Activated CD8-positive, alpha-beta memory T cell treated with anti-CD3 and anti-CD28 coated beads for 1 hour (primary cell): ENCODE measurements at places on chromosomes 5 and 9.

- DNase-seq = no peak
These were observed 166.2 kb upstream of the ACO1 start for GRCh38 chr9:32218100-32218767.

DNA sequence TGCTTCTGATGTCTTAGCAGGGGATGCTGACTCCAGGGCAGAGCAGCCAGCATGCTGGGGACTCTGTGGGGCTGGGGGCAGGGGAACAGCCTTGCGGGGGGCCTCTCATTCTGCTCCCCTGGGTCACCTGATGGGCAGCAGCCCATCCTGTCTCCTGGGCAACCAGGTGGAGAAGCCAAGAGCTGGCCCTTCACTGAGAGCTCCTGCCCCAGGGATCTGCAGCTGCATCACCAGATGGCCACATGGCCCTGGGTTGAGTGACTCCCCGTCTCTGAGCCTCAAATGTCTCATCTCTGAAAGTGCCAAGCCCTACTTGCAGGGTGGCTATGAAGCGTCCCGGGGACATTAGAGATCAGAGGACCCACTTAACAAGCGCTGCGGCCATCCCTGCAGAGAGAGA, 49.1 kb downstream of the LRSAM1 start:
- no peak for DNase-seq

- no peak for DNase-seq
These were observed 118.8 kb upstream of the VLDLR start for GRCh38 chr9:2502760-2503159.

DNA sequence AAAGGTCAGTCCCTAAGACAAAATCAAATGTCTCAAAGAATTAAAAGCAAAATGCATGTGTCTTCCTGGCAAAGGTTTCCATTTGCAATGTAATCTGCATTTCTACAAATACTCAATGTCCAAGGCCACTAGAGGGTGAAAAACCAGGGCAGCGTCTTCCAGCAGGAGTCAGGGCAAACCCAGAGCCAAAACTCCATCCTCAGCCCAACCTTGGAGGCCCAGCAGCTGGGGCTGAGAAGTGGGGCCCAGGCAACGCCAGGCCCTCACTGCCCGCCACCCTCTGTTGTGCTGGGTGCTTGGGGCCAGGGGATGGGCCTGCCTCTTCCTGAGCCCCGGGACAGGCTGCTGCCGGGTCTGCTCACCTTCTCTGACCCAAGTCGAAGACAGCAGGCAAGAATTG, 200.1 kb downstream of the PAX5 start:
- no peak for DNase-seq

DNA sequence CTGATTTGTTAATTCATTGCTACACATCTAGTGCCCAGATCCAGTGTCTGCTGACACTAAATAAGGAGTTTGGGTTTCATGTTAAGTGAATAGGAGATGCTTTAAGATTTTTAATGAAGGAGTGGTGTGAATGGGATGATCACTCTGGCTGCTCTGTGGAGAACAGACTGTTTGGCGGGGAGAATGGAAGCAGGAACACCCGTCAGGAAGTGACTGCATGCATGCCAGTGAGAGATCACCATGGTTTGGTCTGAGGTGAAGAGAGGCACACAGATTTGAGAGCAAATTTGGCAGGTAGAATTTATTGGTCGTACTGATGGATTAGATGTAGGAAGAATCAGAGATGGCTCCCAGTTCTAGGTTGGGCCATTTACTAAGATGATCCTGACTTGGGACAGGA, 19.8 kb downstream of the ATP6V0E1 start:
- DNase-seq = no peak

DNA sequence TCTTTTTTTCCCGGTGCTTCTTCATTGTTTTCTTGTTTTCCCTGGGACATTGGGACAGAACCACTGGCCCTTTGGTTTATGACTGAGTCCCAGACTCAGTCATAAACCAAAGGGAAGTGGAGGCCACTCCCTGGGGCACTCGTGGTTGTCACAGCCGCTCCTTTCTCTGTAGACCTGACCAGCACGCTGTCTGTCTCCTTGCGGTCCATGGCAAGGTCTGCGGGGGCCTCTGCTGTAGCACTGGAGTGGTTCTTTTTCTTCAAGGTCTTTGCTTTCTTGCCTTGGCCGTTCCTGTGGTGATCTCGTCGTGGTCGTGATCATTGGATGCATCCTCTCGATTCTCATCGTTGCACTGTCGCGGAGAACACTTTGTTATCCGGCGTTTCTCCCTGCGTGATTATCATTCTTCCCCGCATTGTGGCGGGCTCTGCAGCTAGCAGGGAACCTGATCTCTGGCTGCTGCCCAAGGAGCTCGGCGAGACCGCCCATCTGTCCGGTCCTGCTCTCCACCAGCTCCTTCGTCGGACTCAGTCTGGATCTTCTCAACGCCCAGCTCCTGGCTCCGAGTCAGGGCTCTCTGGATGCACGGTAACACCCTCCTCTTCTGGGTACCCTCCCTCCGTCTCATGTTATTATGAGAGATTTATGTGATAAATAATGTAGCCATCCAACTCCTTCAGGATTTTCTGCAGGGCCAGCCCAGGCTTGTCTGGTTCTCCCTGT, 43.5 kb upstream of the MPDZ start:
- no peak for DNase-seq

GRCh38 chr5:119532637-119533036, 80.3 kb downstream of the HSD17B4 start:
- no peak for DNase-seq

GRCh38 chr5:131879705-131880104, 65.8 kb downstream of the MEIKIN start:
- no peak for DNase-seq

GRCh38 chr9:138077898-138078540, 200.4 kb downstream of the CACNA1B start:
- DNase-seq = no peak

- no peak for DNase-seq
These were observed 67.4 kb downstream of the CDO1 start for GRCh38 chr5:115749016-115749415.

DNA sequence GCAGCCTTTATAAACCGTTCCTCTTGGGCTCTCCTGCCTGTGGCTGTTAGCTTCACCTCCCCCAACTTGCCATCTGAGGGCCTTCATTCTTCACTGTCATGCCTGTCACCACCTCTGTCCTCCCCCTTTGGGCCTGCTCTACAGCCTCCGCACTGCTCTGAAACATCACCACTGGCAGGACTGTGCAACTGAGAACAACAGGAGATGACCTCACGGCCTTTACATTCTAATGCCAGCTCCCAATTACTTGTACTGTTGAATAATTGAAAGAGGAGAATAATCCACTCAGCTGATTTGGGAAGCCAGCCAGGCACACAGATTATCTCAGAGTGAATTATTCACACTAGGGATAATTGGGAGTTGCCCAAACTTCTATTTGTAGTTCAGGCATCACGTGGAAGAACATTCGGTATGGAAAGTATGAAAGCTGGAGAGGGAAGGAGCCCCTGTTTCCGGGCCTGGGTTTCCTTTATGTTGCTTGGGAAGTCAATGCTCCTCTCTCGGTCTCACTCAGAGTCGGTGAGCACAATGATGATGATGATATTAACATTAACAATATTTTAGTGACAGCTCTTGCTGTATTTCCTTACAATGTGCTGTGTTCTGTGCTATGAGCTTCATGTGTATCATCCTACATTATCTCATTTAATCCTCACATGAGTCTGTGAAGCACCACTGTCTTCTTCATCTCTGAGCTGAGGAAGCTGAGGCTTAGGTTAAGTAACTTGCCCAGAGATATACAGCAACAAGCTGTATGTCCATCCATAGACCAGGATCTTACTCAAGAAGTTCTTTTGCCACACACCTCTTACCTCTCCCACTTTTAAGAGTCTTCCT, 99.3 kb upstream of the LRRTM2 start:
- no peak for DNase-seq
